AG09319 (cell line): ENCODE measurements at places on chromosomes 5 and 9.

DNA sequence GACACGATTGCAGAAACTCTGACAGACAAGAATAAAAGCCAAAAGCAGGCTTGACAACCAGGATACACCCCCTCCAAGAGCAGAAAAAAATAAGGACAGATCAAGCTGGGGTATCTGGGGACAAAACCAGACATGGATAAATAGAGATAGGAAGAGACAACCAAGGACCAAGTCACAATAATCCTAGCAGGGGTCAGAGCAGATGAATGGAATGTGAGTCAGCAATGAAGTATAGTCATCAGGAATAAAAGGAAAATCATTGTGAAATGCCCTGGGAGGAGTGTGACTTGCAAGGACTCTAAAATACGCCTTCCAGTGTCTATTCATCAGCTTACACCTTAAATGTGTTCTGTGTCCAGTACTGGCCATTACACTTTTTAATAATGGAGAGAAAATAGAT lies 206.8 kb downstream of the CAAP1 start:
- DNase-seq = no peak

DNA sequence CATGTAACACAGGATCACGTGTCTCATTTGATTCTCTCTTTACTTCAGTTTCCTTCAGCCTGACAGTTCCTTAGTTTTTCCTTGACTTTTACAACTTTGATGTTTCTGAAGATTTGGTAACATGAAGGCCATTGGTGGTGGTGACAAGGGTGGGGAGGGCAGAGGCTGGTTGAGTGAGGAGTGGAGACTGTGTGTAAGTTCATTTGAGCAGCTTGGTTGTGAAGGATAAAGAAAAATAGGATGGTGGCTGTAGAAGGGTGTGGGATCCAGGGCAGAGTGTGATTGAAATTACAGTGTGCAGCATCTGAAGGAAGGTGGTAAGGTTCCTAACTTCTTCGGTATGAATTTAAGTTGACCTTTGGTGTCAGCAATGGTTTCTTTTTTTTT lies 20.4 kb downstream of the SUB1 start:
- DNase-seq = no peak

GRCh38 chr5:96863949-96864584 lies 12.2 kb upstream of the ERAP2 start:
- no peak for DNase-seq

- no peak for DNase-seq
Measured at GRCh38 chr9:123997665-123998277, 13.8 kb upstream of the LHX2 start.

- no peak for DNase-seq
Measured at GRCh38 chr9:5419987-5420386, 17.7 kb downstream of the PLGRKT start.

- DNase-seq = no peak
Measured at GRCh38 chr5:160626322-160626721, 204.7 kb downstream of the PTTG1 start.

DNA sequence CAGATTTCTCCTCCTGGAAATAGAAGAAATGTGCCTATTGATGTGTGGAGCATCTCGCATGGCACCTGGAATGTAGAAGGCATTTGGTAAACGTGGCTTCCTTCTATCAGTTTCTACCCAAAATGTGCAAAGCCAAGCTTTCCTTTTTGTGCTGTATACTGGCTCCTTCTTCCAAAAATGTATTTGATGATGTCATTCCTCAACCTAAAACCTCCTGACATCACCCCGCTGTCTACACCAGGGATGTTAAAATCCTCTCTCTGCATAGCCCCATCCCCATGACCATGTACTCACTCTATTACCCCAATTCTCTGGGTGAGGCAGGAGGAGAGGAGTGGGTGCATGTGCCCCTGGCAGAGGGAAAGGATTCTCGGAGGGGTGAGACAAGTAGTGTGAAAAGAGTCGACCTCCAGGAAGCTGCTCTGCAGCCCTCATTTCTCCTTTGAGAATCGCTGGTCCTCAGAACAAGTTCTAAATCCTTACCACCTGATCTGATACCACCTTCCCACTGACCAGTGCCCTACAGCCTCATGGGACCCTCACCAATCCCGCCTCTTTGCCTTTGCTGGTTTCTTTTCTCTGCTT lies 11.7 kb upstream of the MED10 start:
- no peak for DNase-seq

DNA sequence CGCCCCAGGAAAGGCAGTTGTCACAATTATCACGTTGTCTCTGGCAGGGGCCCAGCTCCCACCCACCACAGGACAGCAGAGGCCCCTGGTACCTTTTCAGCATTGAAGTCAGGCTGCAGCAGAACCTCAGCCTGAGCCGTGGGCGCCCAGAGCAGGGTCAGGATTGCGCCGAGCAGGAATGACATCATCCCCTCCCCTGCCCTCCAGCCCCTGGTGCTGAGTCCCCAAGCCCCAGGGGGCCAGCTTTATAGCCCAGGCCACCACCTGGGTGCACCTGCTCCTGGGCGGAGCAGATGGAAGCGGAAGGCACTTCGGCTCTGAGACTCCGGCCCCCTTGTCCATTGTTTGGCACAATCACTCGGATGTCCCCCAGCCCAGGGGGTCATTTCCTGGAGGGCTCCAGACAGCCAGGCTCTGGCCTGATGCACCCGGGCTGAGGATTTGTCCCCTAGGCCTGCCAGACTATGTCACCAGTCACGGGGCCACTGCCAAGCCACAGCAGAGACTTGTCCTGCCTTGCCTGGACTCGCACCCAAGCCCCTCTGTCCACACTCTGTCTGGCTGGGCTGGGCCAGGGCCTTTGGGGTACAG lies at the start of gene LCN15:
LCN15 (minus strand) TSS at position 218 of the 591 bp plus-strand sequence; CDS start at position 188, 30 bp downstream.
- DNase-seq = no peak
